ENCODE measurements at places on chromosomes 2 and 18.

GRCh38 chr2:191051825-191052778, 38.1 kb upstream of the STAT1 start:
- peak; percentile 87 for DNase-seq

- no peak for DNase-seq
Observed at GRCh38 chr2:18200771-18201170, 322.3 kb downstream of the KCNS3 start.

DNA sequence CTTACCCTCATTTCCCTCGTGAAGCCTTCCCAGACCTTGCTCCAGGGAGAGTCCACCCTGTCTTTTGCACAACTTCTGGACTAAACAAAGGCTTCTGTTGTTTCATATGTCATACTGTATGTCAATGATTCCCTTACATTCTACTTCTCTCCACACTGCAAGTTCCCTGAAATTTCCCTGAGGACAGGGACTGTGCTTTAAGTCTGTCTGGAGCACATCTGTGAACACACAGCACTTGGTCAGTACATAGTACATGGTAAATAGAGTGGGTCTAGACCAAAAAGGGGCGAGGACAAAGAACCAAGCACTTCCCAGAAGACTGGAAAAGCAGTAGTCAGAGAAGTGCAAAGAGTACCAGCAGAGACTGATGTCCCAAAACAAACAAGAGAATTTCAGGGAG, 23.7 kb upstream of the IMPA2 start:
- no peak for DNase-seq

DNA sequence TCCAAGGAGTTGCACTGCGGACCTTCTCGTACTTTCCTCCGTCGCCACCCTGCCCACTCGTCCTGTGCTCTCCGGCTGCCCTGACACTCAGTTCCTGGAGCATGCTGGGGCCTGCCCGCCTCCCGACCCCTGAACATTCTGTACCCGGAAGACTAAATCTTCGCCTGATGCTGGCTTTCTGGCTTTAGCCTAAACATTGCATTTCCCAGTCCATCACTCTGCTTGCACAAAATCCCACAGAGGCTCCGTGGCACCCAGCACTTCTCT, 550 bp upstream of the SFXN5 start:
- DNase-seq: no peak

GRCh38 chr2:26670931-26671460, 21.5 kb upstream of the KCNK3 start:
- no peak for DNase-seq

GRCh38 chr2:12543978-12544558, 172.7 kb upstream of the TRIB2 start:
- DNase-seq: no peak

DNA sequence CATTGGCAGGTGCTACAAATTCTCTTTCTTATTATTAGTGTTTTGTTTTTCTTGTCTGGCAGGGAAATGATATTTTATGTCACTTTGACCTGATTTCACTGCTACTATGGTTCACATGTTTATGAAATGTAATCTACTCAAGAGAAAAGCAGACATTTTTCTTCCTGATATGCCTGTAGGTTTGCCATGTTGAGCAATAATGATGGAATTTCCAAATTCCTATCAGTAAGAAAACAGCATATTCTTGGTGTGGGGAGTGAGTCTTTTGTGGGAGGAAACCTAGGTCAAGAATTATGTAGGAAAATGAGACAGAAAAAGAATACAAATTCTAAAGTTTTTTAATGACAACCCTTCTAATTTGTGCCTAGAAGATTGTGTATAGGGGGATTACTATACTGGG, 356.4 kb downstream of the SLC4A3 start:
- no peak for DNase-seq

GRCh38 chr18:42231284-42231683, 276.2 kb downstream of the PIK3C3 start:
- no peak for DNase-seq

GRCh38 chr2:239399433-239399920, 1.3 kb downstream of the HDAC4 start:
- DNase-seq: no peak

DNA sequence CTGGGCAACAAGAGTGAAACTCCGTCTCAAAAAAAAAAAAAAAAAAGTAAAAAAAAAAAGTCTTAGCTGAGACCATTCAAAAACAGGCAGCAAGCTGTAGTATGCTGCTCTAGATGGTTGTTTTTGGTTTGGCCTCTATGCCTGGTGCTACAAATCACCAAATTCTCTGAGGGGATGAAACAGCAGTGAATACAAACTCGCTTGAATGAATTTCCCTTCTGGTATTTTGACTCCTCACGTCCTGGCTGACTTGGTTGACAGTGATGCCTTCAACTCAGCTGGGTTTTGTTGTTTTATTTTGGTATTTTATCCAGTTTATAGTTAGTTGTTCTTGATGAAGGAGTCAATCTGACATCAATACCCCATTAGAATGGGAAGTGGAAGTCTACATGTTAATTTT, 3.3 kb upstream of the TCF7L1 start:
- DNase-seq: no peak

DNA sequence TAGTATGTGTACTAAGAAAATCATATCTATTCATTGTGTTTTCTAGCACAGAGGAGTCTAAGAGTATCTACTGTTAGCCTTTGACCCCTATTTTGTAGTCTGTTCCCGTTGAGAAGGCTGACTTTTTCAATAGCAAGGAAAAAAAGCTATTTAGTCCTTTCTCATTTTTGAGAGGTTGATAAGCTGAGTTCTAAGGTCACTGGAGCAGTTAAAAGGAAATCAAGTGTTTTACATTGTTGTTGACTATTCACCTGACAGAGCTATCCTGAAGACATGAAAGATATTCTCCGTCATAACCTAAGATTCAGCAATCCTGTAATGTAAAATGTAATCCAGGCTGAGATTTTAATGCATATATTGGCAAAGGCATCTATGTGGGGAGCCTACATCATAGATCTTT, 280.3 kb upstream of the NRP2 start:
- no peak for DNase-seq

GRCh38 chr2:223084873-223085272, 32.9 kb downstream of the KCNE4 start:
- DNase-seq: no peak

DNA sequence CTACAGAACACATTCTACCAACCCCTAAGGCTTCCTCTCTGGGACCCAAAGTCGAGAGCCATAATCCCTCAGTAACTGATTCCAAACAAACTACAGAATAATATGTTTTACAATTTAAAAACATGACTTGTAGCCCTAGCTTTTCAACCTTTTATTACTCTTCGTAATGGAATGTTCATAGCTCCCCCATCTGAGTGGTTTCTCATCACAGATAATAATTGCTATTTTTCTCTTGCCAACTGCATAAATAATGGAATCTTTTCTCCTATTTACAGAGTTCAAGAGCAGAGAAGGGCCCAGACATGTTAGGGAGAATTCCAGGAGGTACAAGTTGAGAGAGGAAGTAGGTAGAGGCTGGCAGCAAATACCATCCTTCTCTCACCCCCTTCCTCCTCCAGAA, 59.9 kb upstream of the CERS6 start:
- no peak for DNase-seq

GRCh38 chr2:121888189-121888557, 132.7 kb downstream of the TSN start:
- no peak for DNase-seq

DNA sequence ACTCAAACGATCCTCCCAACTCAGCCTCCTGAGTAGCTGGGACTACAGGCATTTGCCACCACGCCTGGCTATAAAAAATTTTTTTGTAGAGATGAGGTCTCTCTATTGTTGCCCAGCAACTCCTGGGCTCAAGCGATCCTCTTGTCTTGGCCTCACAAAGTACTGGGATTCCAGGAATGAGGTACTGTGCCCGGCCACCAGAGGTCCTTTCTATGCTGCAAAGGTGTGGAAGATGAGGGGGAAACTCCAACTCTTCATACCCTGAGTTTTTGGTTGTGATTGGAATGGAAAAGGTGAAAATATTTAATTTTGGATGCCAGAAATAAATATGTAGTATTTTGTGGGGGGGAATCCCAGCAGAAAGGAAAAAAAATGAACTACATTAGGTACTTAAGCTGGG, 36.0 kb downstream of the MRPL33 start:
- peak; percentile 12 for DNase-seq

GRCh38 chr18:10792181-10792580, 266.4 kb downstream of the NAPG start:
- no peak for DNase-seq

GRCh38 chr2:20176760-20177159, 48.2 kb downstream of the SDC1 start:
- DNase-seq: no peak

DNA sequence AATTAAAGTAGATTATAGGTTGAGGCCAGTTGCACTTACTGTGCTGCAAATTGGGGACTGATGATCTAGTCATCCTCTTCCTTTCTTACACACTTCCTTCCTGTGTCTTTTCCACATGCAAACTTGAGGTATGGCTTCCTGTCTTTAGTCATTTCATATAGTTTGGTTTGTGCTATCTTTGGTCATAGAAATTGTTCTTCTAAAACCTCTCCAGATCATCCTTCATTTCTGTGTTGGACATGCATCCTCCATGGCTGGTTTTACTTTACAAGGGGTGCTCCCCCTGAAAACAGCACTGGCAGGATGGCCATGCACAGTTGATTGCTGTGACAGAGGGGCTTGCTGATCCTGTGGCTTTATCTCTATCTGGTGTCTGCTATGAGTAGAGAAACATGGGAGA, 36.5 kb downstream of the MGAT5 start:
- DNase-seq: no peak

GRCh38 chr2:150166313-150167051, 321.0 kb downstream of the RND3 start:
- DNase-seq: no peak

DNA sequence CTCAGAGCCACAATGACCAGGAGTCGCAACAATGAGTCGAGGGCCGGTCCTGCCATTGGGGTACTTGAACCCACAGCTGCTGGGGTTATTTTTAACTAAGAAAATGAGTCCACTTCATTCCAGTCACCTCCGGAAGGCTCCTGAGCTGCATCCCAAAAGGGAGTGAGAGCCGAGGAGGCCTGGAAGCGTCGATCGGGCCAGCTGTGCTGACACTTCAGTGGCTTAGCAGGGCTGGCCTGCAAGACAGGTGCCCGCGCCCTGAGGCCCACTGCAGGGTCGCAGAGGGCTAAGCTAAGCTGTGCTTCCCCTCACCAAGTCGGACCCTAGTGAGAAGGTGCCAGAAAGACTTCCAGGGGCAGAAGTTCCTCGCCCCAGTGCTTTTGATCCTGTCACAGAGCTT, 21.1 kb downstream of the TBC1D8 start:
- no peak for DNase-seq

DNA sequence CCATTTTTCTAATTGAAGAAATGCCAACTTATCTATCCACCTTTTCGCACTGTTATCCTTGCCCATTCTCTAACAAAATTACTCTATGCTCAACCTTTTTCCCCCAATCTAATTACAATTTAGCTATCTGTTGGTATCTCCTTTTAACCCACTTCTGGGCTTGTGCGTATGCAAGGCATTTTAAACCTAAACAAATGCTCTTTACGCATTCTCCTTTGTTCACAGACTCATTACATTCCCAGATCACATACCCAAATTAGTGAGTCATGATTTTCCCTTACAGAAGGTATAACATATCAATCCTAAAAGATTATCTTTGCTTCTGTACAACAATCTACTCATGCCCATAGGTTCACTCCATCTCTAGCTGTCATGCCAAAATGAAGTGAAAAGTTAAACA, 71.7 kb upstream of the LYPD1 start:
- DNase-seq: no peak

GRCh38 chr2:175612280-175612679, 389.8 kb downstream of the LNPK start:
- no peak for DNase-seq

DNA sequence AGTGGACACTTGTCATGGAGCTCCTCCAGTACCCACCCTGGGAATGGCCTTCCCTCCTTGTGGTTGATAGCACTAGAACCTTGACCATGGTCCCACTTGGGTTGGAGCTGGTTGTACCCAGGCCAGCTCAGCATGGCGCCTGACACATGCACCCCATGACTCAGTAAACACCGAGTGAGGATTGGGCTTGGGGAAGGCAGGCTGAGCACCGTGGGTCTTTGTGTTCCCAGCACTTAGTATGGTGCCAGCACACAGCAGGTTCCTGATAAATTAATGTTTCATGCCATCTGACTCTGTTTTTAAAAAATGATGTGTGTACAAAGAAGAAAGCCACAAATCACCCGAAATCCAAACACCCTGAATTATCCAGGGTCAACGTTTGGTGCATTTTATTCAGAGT, 69.8 kb downstream of the CIB4 start:
- DNase-seq: no peak

DNA sequence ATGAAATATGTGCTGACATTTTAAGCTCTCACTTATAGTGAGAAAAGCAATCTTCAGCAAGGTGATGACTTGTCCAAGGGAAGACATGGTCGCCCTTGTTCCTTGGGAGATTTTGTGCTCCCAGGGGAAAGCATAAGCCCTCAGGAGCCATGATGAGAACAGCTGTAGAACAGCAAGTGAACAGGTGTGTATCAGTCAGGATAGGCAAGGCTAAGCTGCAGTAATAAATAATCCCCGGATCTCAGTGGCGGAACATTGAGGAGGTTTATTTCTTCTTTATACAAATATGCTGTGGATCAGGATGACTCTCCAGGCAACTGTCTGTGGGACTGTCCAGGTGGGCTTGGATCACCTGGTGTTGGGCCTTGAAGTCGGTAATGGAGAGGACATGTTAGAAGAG, 103.1 kb downstream of the MSH2 start:
- DNase-seq: no peak

- DNase-seq: no peak
Observed at GRCh38 chr2:171404719-171405118, 29.1 kb downstream of the METTL8 start.

- DNase-seq: no peak
Observed at GRCh38 chr18:56161566-56162260, 476.7 kb downstream of the TXNL1 start.

- DNase-seq: no peak
Observed at GRCh38 chr2:208179028-208179609, 10.7 kb downstream of the C2orf80 start.

GRCh38 chr2:768451-768850, 91.2 kb upstream of the TMEM18 start:
- DNase-seq: no peak

- DNase-seq: no peak
Observed at GRCh38 chr2:169110916-169111315, 41.6 kb downstream of the DHRS9 start.

- peak; percentile 80 for DNase-seq
Observed at GRCh38 chr18:63444580-63444979, 22.3 kb upstream of the VPS4B start.

GRCh38 chr2:85806358-85807118, 52.7 kb downstream of the ATOH8 start:
- no peak for DNase-seq

GRCh38 chr2:75379476-75380210, 180.3 kb upstream of the TACR1 start:
- peak; percentile 26 for DNase-seq
